C1 segment of cervical spinal cord (tissue), 14 donors: ENCODE measurements at places on chromosomes 6 and 20.
A peak's percentile ranks its signal among the peaks of the same experiment; 100 is the strongest.

DNA sequence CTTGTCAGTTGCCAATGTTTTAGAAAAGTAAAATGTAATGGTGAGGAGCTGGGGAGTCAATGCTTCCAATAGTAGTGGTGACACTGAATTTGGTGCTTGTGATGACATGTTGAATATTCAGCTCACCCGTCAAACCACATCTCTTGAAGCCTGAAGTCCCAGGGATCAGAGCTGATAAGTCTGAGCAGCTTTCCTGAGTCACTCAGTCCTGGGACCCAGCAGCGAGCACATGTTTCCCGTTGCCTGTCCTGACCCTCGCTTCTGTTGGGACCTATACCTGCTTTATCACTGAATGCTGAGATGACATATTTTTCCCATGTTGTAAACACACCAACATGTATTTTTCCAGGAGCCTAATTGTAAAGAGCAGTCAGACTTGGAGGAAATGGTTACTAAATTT is 693.6 kb downstream of the QKI start:
- DNase-seq: no peak

- no peak for DNase-seq
Measured at GRCh38 chr6:139144490-139145085, 9.7 kb downstream of the HECA start.

GRCh38 chr6:144193181-144193580 is 42.9 kb downstream of the STX11 start:
- DNase-seq: no peak

DNA sequence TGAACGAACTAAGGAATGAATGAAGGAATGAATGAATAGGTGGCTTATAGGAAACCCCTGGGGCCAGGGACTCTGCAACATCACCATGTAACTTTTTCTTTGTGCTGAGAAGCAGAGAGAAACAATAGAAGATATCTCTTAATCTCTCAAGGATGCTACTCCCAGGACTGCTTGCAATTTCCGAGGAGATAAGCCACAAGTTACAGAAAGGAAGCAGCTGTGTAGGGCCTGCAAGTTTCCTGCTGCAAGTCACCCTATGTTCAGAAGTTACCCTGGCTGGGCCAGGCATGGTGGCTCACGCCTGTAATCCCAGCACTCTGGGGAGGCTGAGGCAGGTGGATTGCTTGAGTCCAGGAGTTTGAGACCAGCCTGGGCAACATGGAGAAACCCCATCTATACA is 7.3 kb upstream of the MAVS start:
- DNase-seq: no peak

- no peak for DNase-seq
Measured at GRCh38 chr6:133705731-133706130, 183.2 kb upstream of the TCF21 start.

GRCh38 chr6:33722103-33722623 is 10.7 kb upstream of the UQCC2 start:
- DNase-seq: no peak

GRCh38 chr6:90413867-90414266 is 117.2 kb upstream of the BACH2 start:
- peak; percentile 11 for DNase-seq

DNA sequence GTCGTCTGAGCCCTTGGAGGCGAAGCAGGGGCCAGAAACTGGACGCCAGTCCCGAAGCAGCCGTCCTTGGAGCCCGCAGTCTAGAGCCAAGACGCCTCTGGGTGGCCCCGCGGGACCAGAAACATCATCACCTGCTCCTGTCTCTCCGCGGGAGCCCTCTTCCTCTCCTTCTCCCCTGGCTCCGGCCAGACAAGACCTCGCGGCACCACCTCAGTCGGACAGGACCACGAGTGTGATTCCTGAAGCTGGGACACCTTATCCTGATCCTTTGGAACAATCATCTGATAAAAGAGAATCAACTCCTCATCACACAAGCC is 416 bp downstream of the RSPH4A start:
- DNase-seq: no peak

DNA sequence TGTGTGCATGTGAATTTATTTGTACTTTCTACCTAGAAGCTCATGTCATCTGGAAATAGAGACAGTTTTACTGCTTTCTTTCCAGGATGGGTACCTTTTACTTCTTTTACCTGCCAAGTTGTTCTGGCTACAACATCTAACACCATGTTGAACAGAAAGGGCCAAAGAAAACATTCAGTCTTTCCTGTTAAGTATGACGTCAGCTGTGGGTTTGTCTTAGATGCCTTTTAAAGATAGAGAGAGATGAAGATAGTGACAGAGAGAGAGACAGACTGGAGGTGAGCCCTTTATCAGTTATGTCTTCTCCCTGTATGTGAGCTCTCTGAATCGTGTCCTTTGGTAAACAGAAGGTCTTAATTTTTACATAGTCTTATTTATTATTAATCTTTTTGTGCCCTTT is 3.4 kb upstream of the DACT2 start:
- no peak for DNase-seq

- no peak for DNase-seq
Measured at GRCh38 chr6:159440349-159440748, 252.7 kb downstream of the SOD2 start.

DNA sequence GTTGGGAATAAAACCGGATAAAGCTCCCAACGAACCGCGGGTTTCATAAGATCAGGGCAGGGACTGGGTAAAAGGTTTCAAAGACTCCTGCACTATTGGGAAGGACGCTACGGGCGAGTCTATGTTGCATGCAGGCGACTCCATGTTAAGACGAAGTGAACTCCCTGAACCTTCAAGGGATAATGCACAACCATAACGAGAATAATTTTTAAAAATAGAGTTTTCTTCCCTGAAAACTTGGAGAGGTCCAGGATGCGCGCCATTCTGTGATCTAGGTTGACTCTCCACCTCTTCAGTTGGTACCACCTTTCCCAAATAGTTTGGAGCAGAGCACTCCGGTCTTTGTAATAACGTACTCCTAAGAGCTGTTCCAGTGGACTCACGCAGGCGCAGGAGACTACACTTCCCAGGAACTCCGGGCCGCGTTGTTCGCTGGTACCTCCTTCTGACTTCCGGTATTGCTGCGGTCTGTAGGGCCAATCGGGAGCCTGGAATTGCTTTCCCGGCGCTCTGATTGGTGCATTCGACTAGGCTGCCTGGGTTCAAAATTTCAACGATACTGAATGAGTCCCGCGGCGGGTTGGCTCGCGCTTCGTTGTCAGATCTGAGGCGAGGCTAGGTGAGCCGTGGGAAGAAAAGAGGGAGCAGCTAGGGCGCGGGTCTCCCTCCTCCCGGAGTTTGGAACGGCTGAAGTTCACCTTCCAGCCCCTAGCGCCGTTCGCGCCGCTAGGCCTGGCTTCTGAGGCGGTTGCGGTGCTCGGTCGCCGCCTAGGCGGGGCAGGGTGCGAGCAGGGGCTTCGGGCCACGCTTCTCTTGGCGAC is at the start of gene TPX2:
Gene TPX2 (plus strand): TSS at position 562 of the 821 bp plus-strand sequence. CDS start 18,187 bp downstream, outside the sequence.
- peak; percentile 91 for DNase-seq

DNA sequence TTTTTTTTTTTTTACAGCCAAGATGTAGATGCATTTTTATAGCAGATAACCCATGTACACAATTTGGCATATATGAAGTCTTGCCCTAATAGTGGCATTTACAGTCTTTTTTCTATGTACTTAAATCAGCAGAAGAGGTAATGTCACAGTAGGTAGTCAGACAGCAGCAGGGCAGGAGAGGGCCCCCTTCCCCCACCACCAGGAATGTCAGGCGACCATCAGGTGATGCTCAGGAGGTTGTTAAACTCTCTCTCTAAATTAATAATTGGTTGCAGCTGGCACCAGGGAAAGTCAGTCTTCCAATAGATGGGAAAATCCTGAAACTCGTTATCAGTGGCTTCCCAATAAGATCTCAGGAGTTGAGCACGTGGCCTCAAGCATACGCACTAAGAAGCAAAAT is 188.0 kb upstream of the ADGRB3 start:
- DNase-seq: no peak

DNA sequence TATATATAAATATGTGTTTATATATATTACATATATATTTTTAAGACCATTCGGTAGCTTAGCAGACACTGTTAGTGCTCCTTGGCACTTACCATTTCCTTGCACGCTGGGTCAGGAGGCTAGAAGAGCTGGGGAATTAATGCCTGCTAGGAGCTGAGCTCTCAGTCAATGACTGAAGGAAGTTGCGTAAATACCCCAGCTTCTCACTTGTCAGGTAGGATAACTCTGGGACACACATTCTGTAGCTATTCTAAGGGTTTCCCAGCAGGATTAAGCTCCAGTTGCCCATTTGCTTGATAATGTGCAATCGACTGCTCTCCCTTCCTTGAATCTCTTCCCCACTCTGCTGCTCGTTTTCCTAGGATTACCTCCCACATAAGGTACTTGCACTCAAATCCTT is 15.7 kb upstream of the DNAAF9 start:
- no peak for DNase-seq

GRCh38 chr6:168385037-168385759 is 55.8 kb upstream of the SMOC2 start:
- DNase-seq: no peak

GRCh38 chr6:74434171-74434570 is 738.2 kb downstream of the CD109 start:
- DNase-seq: no peak

GRCh38 chr20:62138204-62138543 is 5.0 kb downstream of the PSMA7 start:
- no peak for DNase-seq

- no peak for DNase-seq
Measured at GRCh38 chr6:167695831-167696230, 130.9 kb upstream of the AFDN start.

GRCh38 chr6:35047265-35048011 is 93.7 kb downstream of the TCP11 start:
- DNase-seq: no peak

DNA sequence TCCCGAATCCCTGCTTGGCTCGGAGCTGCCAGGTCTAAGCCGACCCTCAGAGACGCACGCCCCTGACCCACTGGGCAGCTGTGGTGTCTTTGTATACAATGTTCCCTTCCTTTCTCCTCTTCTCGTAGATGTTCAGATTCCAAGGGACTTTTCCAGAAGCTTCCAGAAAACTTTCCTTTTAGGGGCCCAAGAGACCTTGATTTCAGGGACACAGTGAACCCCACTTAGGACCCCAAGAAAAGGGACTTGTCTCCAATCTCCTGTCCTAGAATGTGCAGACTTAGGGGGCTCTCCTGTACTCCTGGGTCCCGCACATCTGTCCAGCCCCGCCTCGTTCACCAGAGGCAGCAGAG is 103.5 kb downstream of the EDN3 start:
- no peak for DNase-seq

DNA sequence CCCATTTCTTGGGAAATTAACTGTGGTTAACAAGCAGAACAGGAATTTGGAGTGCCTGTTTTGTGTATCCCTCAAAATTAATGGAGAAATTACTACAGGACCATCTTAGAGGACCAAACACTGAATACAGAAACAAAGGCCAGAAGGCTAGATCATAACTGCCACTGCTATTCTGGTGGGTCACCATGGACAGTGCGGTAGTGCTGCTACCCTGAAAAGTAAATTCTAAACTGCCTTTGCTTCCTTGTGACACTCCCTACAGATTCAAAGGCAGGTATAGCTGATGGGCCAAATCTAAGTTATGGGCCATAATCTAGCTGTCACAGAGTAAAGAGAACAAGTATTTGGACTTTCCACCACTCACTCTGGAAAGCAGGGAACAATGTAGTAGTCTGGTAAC is 575.8 kb upstream of the ADGRB3 start:
- DNase-seq: no peak

DNA sequence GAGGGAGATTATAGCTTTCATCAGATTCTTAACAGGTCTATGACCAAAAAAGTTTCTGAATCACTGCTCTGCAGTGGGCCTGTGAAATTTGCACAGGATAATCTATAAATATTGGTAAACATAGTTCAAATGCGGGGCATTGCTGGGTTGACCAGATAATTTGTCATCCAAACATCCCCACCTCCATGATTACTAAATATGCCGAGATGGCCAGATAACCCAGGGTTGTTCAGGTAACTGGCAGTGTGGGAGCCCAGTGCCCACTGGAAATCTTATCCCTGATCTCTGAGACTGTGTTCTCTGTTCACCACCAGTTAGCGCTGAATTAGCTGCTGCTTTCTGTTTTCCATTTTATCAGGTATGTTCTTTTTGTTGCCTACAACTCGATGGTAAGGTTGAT is 21.4 kb downstream of the PTK7 start:
- no peak for DNase-seq

DNA sequence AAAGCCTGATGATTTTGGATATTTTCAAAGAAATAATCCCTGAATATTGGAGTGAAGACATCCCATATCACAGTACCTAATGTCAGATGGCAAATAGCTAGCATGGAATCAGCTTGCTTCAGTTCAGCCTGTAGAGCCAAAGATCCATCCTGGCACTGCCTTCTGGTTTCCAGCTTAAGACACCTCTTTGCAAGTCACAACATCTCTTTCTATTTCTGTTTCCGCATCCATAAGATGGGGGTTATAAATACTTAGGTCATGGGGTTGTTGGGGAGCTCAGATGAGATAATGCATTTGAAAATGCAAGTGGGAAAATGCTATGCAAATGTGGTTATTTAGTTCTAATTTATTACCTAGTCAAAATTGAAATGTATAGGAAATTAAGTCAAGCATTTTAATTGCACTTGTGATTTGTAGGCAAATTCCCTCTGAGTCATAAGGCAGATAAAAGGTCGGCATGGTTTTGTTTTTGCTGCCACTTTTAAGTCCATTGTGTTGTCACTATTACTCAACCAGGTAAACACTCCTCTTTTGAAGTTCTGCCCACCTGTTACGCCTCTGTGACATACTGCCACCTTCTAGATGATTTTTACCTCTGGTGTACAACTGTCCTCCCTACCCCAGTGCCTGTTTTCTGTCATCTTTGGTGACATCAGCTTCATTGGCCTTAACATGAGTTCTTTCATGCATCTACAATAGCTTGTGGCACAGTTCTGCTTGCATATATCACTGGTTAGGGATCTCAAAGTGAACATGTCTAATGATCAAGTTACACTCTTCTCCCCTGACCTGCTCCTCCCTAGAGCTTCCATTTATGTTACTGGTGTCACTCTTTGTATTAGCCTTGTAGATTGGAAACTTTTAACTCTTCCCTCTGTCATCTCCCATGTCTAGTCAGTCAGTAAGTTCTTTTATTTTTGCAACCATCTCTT is 96.6 kb downstream of the CDKAL1 start:
- DNase-seq: no peak

GRCh38 chr6:95723638-95724037 is 146.3 kb downstream of the MANEA start:
- DNase-seq: no peak

- no peak for DNase-seq
Measured at GRCh38 chr6:137728386-137729349, 138.4 kb upstream of the TNFAIP3 start.

- DNase-seq: no peak
Measured at GRCh38 chr6:24925661-24926060, 10.1 kb downstream of the RIPOR2 start.

DNA sequence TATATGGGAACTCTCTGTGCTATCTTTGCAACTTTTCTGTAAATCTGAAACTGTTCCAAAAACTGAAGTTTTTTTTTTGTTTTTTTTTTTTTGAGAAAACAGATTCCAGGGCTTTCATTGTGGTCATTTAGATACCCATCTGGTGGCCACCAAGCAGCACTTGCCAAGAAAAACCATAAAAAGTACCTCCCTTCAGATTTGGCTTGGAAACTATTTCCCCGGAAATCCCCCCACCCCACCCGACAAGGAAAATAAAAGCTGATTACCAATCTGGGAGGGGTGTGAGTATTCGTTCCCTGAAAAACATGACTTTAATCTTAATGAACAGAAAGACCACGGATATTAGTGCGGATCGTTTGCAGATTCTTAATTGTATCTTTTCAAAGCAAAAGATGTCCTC is 1.9 kb downstream of the NFATC2 start:
- DNase-seq: no peak

- no peak for DNase-seq
Measured at GRCh38 chr6:157186785-157187181, 136.5 kb downstream of the TMEM242 start.
